Airway epithelial cell (primary cell): ENCODE measurements at places on chromosomes 5 and 9. TPM values are rescaled to one million over a fixed set of nuclear protein-coding genes. Genes with fewer than 3 reads are reported as not detected.

The GRXCR2 gene
- not detected in 2 replicates for total RNA-seq

The FGF10 gene
- total RNA-seq, result not detected in 2 replicates

The CARD9 gene
- total RNA-seq, result under 0.01 and 0.21 TPM in 2 replicates

The SNX24 gene
- total RNA-seq, result 11.8 and 15.1 TPM in 2 replicates

The FLT4 gene
- not detected in 2 replicates for total RNA-seq

The TMC1 gene
- total RNA-seq, result 0.14 TPM in 1 of 2 replicates, not detected in the other

The IL5 gene
- not detected in 2 replicates for total RNA-seq

The SFXN1 gene
- 88.2 and 88.3 TPM in 2 replicates for total RNA-seq

The FAM163B gene
- total RNA-seq, result not detected in 2 replicates

The IL13 gene
- not detected in 2 replicates for total RNA-seq

The CCNO gene
- 1.8 and 3.5 TPM in 2 replicates for total RNA-seq

The MEIKIN gene
- total RNA-seq, result not detected in 2 replicates

The MTMR12 gene
- 13.5 and 20.6 TPM in 2 replicates for total RNA-seq

The FOXD4L6 gene
- 0.05 and 0.07 TPM in 2 replicates for total RNA-seq

The F2RL1 gene
- total RNA-seq, result 23.4 and 33.0 TPM in 2 replicates

The FGF1 gene
- total RNA-seq, result 0.93 and 2.0 TPM in 2 replicates

The TRIM41 gene
- total RNA-seq, result 11.6 and 14.2 TPM in 2 replicates

The PHYHD1 gene
- total RNA-seq, result 6.3 and 9.1 TPM in 2 replicates

The ANKRA2 gene
- 9.7 and 15.9 TPM in 2 replicates for total RNA-seq

The NR5A1 gene
- not detected in 2 replicates for total RNA-seq

The DOLPP1 gene
- total RNA-seq, result 16.2 and 18.7 TPM in 2 replicates

The DOCK2 gene
- total RNA-seq, result 0.07 and 0.09 TPM in 2 replicates

The ZNF169 gene
- 1.1 and 1.6 TPM in 2 replicates for total RNA-seq

The SNX30 gene
- 3.9 and 9.7 TPM in 2 replicates for total RNA-seq

The KIF2A gene
- total RNA-seq, result 29.1 and 48.1 TPM in 2 replicates

The DAB2IP gene
- 29.3 and 40.0 TPM in 2 replicates for total RNA-seq

The DHX29 gene
- total RNA-seq, result 22.5 and 28.9 TPM in 2 replicates

The TMEM8B gene
- total RNA-seq, result 4.5 and 5.7 TPM in 2 replicates

The RAPGEF6 gene
- total RNA-seq, result 7.8 and 8.7 TPM in 2 replicates

The CSF1R gene
- total RNA-seq, result 0.09 TPM in 1 of 2 replicates, not detected in the other

The BARX1 gene
- not detected in 2 replicates for total RNA-seq

The FST gene
- total RNA-seq, result 127 and 148 TPM in 2 replicates

The GPR150 gene
- total RNA-seq, result 0.65 TPM in 1 of 2 replicates, not detected in the other
